Muscle of leg (tissue), 16 donors: ENCODE measurements at places on chromosomes 6 and 20.

DNA sequence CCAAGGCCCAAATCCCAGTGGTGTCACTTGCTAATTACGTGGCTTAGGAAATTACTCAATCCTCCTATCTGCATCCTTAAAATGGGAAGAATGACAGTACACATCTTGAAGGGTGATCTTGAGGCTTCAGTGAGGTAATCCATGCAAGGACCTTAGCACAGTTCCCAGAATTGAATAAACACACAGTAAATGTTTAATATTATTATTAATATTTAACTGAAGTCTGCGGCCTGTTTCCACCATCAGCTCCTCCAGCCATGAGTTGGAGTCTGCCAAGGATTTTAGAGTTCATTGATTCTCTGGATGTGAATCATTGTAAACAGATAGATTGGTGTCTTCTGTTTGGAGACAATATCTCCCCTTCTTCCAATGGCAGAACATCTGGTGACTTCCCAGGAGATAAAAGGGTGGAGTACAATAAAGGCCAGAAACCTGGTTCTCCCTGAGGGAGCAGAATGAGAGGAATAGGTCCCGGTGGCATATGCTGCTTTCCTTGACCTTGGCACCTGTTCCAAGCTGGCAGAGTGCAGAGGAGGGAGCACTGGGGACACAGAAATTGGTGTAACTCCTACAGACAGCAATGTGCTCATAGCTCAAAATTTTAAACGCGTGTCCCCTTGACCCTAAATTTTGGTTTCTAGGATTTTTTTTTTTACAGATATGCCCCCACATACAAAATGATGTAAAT is 25.4 kb downstream of the UNC5CL start:
- DNase-seq, result no peak

- DNase-seq, result no peak
Measured at GRCh38 chr6:7062451-7063162, 45.2 kb upstream of the RREB1 start.

DNA sequence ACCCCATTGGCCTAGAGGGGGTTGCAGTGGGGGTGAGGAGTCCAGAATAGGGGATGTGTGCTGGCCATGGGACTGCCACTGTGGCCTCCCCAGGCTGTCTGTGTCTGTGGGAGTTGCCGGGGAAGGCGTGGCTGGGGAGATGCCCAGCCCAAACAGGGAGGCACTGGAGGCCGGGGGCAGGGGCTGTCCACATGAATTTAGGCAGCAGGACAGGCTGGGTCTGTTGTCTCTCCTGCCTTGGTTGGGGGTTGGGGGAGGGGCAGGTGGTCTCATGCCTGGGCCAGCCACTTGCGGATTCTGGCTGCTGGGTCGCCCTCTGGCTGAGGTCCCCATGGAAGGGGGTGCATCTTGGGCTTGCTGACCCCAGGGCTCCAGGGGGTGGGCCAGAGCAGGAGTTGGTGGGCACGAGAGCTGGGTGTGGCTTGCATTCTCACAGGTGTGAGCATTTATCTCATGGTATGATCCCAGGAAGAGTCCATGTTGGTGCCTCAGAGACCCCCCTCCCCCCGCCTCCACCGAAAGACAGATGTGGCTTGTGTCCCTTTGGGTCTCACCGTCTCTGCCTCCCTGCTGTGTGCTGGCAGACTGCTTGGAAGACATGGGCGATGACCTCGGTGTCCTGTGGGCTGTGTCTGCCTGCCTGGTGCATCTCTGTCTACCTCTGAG is 4.0 kb downstream of the SOX18 start:
- DNase-seq, result no peak

GRCh38 chr6:129651291-129651691 is 58.7 kb downstream of the ARHGAP18 start:
- DNase-seq, result no peak

GRCh38 chr6:151430886-151431285 is 21.0 kb downstream of the RMND1 start:
- DNase-seq, result no peak
